ENCODE measurements at places on chromosomes 2 and 18.

GRCh38 chr2:200810252-200810997 lies 1.3 kb upstream of the BZW1 start:
- no peak for DNase-seq

DNA sequence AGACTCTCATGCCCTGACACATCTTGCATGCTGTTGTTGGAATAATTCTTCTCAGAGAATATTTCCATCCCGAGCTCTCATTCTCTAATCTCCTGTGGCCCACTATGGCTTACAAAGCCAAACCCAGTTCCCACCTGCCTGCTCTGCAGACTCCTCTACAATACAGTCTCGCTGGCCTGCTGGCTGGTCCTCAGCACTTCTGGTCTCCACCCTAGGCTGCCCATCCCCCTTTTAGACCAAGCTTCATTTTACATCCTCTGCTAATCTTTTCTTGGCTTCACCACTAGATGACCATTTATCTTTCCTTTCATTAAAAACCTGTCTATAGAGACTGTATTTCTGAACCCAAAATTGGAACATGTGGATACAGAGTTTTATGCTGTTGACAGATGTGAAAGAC lies 42.5 kb upstream of the YPEL5 start:
- DNase-seq: no peak

GRCh38 chr2:218570850-218571249 lies 2.2 kb downstream of the CNOT9 start:
- no peak for DNase-seq

GRCh38 chr2:39511605-39512433 lies 74.7 kb upstream of the MAP4K3 start:
- no peak for DNase-seq

DNA sequence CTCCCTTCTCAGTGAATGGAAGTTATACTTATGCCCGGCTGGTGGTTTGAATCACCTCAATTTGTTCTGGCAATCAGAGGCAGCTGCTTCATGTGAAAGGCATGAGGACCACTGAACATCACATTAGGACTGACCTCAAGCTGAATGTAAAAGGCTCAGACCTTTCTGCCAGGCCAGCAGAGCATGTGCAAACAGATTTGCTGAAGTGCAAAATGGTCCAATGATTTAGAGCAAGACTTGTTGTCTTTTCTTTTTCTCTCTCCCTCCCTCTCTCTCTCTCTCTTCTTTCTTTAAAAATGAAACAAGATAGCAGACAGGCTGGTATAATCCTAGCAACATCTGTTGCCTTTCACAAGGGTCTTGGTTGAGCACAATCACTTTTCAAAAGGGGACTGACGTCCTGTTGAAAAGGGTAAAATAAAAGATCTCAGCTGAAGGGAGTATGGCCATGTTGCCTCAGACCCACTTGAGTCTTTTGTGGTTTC lies 13.3 kb upstream of the CDH7 start:
- DNase-seq: no peak

- peak; percentile 48 for DNase-seq
These were observed 28.1 kb upstream of the SATB2 start for GRCh38 chr2:199485732-199486335.

Data from activated naive CD4-positive, alpha-beta T cell treated with anti-CD3 and anti-CD28 coated beads, Interleukin-2, amount 50 U/mL, for 72 hours (primary cell).